ENCODE measurements at places on chromosomes 13 and 19.
A peak's percentile ranks its signal among the peaks of the same experiment; 100 is the strongest.

DNA sequence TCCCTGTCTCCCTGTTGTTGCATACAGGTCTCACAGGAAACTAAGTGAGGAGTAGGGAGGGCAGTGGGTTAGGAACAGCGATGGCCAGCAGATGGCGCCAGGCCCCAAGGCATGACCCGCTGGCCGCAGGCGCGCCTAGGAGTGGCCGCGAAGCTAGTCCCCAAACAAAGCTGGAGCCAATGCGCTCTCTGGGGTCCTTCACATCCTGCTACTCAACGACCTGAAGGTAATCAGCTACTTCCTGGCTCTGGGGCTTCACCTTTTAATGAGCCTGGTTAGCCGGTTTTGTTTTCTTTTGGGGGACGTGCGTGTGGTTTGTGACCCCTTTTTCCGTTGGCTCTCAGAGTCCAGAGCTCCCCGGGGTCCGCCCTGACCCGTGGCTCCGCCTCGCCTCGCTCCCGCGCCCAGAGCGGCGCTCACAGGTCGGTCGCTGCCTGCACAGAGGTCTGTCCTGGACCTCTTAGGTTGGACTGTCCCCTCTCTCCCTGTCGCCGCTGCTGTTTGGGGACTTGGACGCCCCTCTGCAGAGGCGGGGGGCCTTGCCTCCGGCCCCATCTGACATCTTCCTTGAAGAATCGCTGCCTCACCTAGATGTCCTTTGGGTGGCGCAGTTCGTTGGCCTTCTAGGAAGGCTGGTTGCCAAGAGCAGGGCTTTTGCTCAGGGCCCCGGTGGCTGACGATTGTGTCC is 62.2 kb upstream of the GTF3A start:
- peak; percentile 90 for DNase-seq

DNA sequence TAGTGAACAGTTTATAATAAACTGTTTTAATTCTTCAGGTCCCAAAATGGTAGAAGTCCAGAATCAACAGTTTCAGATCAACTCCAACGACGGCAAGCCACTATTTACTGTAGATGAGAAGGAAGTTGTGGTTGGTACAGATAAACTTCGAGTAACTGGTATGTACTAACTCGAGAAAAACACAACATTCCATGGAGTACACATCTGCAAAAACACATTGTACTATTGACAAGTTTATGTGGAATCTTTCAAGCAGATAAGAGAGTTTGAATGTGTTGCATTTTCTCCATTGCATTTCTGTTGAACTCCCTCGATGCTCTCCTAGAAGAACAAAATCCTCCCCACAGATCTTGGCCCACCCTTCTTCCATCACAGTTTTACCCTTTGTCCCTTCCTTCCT is 98.5 kb downstream of the SGCG start:
- DNase-seq: no peak

GRCh38 chr13:77265336-77265735 is 61.6 kb downstream of the MYCBP2 start:
- no peak for DNase-seq

- DNase-seq: peak; percentile 54
Measured at GRCh38 chr19:6608940-6609339, 18.0 kb upstream of the CD70 start.

GRCh38 chr19:51203916-51204315 is 21.0 kb upstream of the CD33 start:
- no peak for DNase-seq

DNA sequence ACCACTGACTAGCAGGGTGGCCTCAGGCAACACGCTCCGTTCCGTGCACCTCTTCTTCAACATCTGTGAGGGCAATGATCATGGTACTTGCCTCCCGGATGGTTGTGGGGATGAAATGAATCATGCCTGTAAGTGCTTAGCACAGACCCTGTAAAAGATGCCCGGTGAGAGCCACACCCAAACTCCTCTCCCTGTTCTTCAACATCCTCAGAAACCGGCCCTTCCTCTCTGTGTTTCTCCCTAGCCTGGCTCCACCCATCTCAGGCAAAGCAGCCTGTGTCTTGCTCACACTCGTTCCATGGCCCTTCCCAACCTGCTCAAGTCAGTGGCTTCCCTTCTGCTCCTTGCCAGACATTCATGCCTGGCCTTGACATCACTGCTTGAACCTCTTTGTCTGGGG is 5.8 kb upstream of the DMKN start:
- DNase-seq: no peak

- peak; percentile 82 for DNase-seq
Measured at GRCh38 chr19:34041925-34042521, 130.3 kb upstream of the LSM14A start.

DNA sequence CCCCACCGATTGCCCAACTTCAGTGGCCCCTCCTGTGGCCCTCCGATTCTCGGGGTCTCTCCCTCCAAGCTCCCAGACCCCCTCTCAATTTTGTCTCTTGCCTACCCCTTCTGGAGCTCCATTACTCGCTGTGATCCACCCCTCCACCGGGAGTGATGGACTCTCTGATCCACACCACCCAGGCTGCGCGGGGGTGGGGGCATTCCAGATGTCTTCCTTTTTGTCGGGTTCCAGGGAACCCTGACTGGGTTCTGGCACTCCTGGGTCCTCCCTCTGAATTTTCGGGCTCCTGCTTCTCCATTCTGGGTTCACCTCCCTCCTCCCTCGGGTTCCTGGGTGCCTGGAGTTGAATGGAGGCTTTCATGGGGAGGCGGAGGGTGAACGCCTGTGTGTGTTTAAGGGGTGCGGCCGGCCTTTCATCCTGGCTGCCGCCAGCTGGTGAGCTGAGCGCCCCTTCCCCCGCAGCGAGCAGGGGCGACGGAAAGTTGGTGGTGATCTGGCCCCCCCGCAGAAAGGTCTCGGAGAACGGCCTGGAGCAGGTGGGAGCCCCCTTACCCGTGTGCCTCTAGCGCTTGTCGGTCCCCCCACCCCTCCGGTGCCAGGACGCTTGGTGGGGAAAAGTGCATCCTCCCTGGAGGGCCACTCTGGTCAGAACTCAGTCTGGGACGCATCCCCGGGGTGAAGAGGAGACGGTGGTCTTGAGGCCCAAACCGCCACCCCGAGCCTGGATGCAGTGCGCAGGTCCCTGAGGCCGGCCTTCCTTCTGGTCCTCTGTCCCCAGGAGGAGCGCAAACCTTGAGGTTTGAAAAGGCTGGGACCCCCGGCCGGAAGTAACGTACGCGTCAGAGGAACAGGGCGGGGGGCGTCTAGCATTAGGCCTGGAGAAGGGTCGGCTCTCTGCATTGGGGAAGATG is 1.6 kb downstream of the MISP3 start:
- peak; percentile 63 for DNase-seq

DNA sequence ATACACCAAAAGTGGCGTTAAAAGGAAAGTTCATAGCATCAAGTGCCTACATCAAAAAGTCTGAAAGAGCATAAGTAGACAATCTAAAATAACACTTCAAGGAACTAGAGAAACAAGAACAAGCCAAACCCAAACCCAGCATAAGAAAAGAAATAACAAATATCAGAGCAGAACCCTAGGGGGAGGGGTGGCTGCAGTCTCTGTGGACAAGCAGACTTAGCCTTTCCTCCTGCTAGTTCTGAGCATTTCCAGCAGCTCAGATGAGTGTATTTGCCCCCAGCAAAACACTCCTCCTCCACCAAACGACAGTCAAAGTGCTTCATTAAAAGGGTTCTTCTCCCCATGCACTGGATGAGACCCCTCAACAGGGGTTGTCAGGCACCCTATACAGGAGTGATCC is 7.1 kb upstream of the ZNF90 start:
- no peak for DNase-seq

GRCh38 chr13:48486362-48486761 is 46.5 kb downstream of the RCBTB2 start:
- DNase-seq: no peak

GRCh38 chr13:27177852-27178251 is 6.2 kb upstream of the USP12 start:
- no peak for DNase-seq

GRCh38 chr13:34655554-34655953 is 286.5 kb upstream of the NBEA start:
- no peak for DNase-seq

DNA sequence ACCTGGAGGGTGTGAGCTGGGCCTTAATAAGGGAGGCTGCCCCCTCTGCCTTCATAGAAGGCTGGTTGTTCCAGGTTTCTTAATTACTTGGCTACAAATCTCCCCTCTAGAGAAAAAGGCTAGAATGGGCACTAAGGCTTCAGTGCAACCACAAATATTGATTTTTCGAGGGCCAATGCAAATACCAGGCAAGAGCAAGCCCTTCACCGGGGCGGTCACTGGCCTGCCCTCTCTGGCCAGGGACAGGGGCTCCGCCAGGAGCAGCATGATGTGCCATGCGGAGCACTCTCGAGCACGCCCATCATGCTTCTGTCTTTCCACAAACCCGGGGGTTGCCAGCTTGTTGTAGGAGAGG is 127.8 kb upstream of the SPACA7 start:
- DNase-seq: peak; percentile 43

DNA sequence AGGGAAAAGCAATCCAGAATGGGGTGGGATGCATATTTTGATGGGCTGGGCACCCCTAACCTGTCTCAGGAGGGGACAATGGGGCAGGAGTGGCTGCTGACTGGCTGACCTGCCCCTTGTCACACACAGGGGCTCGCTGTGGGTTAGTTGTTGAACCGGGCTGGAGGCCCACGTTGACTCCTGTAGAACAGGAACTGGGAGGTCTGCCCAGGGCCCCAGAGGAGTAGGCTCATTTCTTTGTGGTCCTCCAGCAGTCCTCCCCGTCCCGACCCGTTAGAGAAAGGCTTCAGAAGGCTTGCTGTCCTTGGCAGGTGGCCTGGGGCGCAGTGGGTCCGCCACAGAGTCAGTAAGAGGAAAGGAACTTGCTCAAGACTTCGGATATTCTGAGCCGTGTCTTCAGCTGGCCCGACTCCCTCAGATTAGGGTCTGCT is 70.1 kb downstream of the COL4A1 start:
- no peak for DNase-seq

GRCh38 chr19:22623841-22624221 is 10.3 kb upstream of the ZNF492 start:
- peak; percentile 53 for DNase-seq

DNA sequence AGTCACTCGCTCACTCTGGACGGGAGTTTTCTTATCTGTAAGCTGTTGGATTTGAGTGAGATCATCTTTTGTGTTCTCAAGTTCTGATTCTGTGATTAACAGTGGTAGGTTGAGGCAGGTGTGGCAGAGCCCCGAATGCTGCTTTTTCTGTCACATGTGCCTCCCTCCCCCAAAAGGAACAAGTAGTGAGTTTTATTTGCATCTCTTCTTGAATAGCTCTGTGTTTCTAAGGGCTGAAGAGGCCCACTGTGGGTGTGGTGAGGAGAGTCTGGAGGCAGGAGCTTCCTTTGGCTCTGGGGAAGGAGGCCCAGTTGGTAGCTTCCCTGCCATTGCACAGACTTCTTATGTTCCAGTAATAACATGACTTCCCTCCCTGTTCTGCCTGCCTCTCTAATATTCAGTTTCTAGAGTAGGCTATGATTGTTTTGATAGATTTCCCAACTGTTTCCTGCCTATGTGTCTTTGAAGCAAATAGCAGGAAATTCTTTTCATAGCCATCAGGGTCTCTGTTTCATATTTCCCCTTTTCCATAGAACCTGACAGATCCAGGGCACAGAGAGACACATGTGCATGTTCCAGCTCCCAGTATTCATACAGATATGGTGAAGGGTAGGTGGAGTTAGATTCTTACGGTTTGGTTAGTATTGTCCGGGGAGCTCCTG is 23.9 kb upstream of the CXCL17 start:
- DNase-seq: no peak

GRCh38 chr19:54193011-54193410 is 1.9 kb downstream of the TSEN34 start:
- DNase-seq: no peak
